ENCODE measurements at places on chromosomes 3 and 15.

DNA sequence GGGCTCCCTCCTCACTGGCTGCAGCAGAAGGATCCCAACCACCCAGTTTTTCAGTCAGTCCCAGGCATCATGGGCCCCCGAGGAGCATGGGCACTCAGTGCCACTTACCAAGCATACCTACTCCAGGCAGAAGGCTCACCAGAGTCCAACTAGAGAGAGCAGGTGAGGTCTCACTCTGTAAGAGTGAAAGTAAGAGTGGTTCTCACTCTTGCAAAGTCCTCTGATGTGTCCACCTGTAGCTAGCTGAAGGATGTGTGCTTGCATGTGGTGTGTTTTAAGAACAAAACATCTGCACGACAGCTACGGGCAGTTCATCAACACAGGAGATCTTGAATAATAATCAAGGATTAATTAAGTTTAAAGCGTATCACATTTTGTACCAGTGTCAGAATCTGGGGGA lies 49.7 kb downstream of the CCK start:
- DNase-seq = no peak

DNA sequence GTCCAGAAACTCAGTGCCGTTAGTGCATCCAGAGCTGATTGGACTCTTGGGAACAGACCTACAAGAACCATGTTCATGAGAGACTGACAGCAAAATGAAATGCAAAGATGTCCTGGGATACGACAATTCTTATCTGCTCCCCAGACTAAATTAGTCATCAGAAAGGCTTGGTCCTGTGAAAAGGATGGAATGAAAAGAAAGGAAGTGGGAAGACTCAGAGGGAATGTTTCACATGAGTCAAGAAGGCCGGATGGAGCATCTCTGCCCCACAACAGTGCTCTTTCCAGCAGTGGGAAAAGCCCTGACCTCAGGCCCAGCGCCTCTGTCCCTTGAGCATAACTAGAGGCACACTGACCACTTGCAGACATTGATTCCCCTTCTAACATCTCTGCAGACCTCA lies 39.3 kb upstream of the UACA start:
- no peak for DNase-seq

- no peak for DNase-seq
These were observed 1.1 kb upstream of the LPP start for GRCh38 chr3:188152660-188153436.

DNA sequence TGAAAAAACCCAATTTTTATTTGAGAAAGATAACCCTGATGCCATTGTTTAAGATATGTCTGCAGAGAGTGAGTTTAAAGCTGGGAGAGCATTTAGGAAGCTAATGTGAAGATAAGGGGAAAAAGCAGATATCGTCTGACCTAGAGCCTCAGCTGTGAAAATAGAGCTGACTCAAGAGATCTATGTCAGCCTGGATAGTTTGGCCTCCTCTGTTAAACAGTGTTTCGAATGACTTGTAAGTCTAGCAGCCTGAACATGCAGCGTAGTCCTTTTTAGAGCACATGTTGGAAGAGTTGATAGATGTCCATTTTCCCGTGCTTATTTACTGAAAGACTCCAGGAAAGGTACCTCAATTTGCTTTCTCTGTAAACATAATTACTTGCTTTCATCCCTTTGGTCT lies 48.1 kb downstream of the ALCAM start:
- no peak for DNase-seq

DNA sequence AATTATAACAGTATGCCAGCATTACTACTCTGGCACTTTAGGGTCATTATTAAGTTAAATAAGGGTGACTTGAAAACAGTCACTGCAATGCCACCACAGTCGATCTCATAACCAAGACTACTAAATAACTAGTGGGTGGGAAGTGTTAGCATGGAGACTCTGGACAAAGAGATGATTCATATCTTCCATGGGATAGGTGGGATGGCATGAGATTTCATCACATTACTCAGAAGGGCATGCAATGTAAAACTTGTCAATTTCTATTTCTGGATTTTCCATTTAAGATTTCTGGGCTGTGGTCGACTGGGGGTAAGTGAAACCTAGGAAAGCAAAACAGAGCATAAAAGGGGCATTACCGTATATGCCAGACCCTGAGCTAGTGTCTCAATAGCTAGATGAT lies 538.9 kb upstream of the GRM7 start:
- no peak for DNase-seq

DNA sequence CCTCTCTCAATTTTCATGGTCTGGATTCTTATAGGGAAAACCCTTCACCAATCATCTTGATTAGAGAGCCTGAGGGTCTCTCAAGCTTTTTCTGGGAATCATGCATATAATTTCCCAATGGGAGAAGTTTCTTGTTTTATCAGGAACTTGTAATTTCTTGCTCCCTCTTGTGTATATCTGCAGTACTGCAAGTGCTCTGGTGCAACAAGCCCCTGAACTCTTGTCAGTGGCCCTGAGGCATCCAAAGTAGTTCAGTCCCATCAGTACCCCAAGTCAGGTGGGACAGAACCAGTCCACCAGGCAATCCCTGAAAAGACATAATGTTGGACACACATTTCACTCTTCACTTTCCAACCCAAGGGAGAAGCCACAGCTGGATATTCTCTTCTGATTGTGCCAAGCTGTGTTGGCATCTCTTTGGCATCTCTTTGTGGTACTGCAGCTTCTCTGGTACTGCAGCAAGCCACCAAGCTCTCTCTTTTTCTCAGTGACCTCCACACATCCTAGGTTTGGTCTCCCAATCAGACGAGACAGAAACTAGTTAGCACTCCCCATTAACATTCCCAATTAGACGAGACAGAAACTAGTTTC lies 214.5 kb downstream of the ZIC4 start:
- peak; percentile 53 for DNase-seq

Measured in KBM-7 (cell line).